ENCODE measurements at places on chromosomes 3 and 15. TPM values are rescaled to one million over a fixed set of nuclear protein-coding genes. Genes with fewer than 3 reads are reported as not detected.

The CLDN16 gene
- total RNA-seq, result not detected

The MESD gene
- total RNA-seq, result 16.9 TPM

The HACD2 gene
- 22.1 TPM for total RNA-seq

The FILIP1L gene
- 19.1 TPM for total RNA-seq

The ALDH1A2 gene
- 4.7 TPM for total RNA-seq

The P3H2 gene
- 1.2 TPM for total RNA-seq

The DAPK2 gene
- 7.0 TPM for total RNA-seq

The CAV3 gene
- total RNA-seq, result not detected

The VILL gene
- 5.1 TPM for total RNA-seq

The STRA6 gene
- not detected for total RNA-seq

The CHRFAM7A gene
- not detected for total RNA-seq

The DPPA2 gene
- not detected for total RNA-seq

The SCAMP5 gene
- 0.59 TPM for total RNA-seq

The CCRL2 gene
- under 0.01 TPM for total RNA-seq

Data from subcutaneous preadipocyte (primary cell).